ENCODE measurements at places on chromosomes 16 and 17. TPM values are rescaled to one million over a fixed set of nuclear protein-coding genes. Genes with fewer than 3 reads are reported as not detected.

Gene SOST
- total RNA-seq: not detected

GRCh38 chr16:31190061-31190460, 10.1 kb downstream of the FUS start:
- DNase-seq: no peak

Gene SPATA22
- not detected for total RNA-seq

DNA sequence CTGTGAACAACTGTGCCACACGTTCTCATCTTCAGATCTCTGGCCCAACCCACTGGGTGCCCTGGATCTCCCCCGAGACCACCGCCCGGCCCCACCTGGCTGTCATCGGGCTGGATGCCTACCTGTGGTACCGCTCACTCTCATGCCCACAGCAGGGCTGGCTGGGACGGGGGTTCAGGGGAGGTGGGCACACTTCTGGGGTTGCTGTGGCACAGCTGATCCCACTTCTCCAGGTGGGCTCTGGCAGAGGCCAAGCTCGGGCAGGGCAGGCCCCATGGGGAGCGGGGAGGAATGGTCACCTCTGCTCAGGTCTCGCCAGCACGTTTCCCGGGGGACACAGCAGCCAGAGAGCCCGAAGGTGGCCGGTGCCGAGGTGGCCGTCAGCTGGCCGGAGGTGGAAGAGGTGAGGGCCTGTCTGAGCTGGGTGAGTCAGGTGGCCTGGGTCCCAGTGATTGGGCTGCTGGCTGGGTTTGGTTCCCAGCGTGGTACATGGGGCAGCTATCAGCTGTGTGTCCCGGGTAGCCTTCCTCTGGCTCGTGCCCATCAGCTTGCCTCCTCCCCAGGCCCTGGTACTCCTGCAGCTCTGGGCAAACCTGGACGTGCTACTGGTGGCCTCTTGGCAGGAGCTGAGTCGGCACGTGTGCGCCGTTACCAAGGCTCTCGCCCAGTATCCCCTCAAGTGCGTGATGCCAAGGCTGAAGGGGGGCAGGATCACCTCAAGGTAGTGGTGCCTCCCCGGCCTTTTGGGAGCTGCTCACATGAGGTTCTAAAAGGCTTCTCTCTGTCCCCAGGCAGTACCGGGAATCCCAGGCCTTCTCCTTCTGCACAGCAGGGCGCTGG, 2.3 kb upstream of the MRPS34 start:
- no peak for DNase-seq

DNA sequence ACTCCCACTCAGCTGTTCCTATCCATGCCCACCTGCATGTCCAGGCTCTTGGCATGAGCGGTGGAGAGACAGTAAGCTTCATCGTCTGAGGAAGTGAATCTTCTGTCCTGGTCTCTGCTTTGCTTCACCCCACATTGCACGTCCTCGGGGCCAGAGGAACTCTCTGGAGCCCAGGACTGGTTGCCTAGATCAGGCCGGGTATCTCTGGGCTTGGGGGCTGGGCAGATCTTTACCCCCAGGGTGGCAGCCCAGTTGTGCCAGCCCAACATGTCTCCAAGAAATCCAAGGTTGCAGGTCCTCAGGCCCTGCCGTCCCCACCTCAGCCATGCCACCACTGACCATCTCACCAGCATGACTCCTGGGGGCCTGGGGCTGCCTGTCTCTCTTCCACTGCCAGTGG, 58.3 kb downstream of the BEAN1 start:
- no peak for DNase-seq

DNA sequence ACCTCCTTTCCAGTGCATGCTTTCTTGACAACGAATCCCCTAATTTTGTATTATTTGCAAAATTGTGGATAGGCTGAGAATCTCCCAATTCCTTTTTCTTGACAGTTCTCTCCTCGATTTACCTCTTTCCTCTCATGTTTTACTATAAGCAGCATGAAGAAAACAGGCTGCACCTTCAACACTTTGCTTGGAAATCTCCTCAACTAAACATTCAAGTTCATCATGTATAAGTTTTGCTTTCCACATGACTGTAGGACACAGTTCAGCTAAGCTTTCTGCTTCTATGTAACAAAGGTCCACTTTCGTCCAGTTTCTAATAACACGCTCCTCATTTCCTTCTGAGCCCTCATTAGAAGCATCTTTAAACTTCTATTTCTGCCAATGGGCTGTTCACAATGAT, 199.0 kb upstream of the NLRP1 start:
- no peak for DNase-seq

DNA sequence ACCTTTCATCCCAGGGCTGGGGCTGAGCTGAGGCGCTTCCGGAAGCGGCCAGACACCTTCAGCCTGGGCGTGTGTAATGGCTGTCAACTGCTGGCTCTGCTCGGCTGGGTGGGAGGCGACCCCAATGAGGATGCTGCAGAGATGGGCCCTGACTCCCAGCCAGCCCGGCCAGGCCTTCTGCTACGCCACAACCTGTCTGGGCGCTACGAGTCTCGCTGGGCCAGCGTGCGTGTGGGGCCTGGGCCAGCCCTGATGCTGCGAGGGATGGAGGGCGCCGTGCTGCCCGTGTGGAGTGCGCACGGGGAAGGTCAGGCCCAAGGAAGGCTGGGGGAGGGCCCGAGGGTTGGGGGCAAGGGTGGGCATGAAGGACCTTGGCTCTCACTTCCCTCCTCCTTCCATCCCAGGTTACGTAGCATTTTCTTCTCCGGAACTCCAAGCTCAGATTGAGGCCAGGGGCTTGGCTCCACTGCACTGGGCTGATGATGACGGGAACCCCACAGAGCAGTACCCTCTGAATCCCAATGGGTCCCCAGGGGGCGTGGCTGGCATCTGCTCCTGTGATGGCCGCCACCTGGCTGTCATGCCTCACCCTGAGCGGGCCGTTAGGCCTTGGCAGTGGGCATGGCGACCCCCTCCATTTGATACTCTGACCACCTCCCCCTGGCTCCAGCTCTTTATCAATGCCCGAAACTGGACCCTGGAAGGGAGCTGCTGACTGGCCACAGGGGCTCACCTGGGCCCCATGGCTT, 19.6 kb downstream of the PFAS start:
- no peak for DNase-seq

Gene SLC6A4
- 156 TPM for total RNA-seq

DNA sequence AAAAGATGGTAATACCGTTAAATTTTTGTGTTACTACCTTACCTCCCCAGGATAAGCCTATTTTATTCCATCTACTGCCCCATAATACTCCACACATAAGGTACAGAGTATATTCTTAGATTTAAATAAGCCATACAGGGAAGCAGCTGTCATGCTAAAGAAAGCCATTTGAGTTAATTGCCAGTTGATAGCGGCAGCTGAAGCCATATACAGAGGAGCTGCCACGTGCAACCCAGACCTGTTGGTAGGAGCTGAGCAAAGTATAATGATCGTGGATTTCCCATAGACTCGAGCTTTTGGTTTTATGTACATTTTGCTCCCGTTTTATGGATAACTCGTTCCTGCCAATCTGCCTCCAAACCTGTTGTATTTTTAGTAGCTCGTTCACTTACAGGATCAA, 12.0 kb downstream of the CPSF4L start:
- DNase-seq: no peak

Gene CEMP1
- not detected for total RNA-seq

- no peak for DNase-seq
These were observed 1.4 kb downstream of the NT5M start for GRCh38 chr17:17304521-17304985.

GRCh38 chr17:75950855-75951554, 10.2 kb upstream of the FBF1 start:
- DNase-seq: no peak

GRCh38 chr16:1223355-1224214, 1.5 kb downstream of the TPSG1 start:
- no peak for DNase-seq

DNA sequence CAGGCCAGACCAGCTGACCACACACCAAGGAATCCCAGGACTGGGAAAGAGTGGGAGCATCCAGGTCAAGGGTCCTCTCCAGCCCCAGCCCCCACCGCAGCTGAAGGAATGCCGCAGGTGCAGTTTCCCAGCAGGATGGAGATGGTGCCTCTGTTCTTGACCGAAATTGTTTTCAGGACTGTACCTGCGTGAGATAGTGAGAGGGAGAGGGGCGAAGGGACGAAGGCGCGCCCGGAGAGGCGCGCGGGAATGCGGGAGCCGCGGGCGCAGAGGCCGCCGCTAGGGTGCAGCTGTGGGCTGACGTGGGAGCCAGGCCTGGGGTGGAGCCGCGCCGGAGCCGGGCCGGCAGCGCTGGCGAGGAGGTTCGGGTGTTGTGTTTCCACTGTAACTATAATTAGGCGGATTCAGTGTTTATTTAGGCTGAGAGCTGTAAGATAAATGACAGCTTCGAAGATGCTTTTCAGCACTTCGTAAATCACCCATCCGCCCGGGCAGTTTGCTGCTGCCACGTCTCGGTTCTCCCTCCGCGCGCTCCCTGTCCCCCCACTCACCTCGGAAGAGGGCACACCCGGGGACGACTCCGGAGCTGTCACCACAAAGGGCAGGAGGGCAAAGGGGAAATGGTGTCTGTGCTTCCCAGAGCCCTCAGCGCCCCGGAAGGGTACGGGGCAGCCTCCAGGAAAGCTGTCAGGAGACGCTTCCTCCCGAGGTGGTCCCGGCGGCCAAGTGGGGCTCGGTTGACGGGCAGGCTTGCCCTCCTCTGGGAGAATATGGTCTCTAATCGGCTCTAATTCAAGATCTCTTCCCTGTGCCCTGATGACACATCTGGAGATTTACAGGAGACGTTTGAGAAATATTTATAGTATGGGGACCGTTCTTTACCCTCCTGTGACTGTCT, 38.2 kb downstream of the HOXB1 start:
- peak; percentile 47 for DNase-seq

Gene LGALS9B
- total RNA-seq: 23.1 TPM

Gene SMIM36
- not detected for total RNA-seq

- DNase-seq: no peak
These were observed 26.9 kb downstream of the IL4R start for GRCh38 chr16:27340654-27341053.

- no peak for DNase-seq
These were observed 53.8 kb upstream of the CACNG5 start for GRCh38 chr17:66781135-66781534.

DNA sequence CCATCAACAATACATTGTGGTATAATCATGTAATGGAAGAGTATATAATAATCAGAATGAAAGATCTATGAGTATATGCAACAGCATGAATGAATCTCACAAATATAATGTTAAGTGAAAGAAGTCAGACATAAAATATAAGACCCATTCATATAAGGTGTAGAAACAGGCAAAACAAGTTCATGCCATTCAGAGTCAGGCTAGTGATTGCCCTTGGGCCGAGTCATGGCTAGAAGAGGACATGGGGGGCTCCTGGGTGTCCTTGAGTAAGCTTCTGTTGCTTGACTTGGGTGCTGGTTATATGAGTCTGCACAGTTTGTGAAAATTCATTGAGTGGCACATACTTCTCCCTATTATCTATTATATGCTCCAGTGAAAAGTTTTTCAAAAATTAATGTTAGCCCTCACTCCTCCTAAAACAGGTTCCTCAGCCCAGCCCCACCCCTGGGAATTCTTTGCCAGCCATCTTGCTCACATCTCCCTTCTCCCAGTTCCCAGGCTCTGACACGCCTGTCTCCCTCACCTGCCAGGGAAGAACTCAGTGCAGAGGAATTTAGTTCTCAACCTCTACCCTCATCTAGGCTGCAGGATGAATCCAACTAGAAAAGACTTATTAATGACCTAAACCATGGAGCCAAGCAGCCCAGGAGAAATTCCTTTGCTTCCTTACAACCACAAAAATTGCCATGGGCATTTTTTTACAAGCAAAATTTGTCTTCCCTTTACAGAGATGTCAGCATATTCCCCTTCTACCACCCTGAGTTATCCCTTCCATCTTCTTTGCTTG, 52.4 kb upstream of the NFAT5 start:
- DNase-seq: no peak

DNA sequence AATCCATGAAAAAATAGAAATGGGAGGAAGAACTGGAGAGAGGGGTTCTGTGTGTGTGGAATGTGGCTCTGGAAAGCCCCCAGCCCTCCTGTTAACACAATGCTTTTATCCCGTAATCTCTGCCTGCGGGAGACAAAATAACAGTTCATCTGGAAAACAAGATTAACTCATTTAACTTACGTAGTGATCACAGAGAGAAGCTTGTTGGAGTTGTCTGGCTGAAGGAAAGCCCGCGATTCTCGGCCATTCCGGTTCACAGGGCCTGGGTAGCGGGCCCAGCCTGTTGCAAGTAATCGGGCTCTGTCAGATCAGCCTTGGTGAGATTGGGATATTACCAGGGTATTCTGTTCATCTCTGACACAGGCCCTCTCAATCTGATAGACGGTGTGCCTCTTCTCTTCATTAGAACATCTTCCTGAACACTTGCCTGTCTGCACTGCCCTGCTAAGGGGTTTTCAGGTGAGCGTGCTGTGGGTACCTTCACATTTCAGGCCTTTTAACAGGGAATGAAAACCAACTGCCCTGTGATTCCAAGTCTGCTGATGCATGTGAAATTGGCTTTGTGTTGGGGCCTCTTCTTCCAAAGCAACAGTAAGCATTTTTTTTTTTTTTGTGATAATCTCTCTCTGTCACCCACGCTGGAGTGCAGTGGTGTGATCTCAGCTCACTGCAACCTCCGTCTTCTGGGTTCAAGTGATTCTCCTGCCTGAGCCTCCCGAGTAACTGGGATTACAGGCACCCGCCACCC, 609.9 kb downstream of the WWOX start:
- DNase-seq: no peak

Gene NPIPB9
- total RNA-seq: not detected

DNA sequence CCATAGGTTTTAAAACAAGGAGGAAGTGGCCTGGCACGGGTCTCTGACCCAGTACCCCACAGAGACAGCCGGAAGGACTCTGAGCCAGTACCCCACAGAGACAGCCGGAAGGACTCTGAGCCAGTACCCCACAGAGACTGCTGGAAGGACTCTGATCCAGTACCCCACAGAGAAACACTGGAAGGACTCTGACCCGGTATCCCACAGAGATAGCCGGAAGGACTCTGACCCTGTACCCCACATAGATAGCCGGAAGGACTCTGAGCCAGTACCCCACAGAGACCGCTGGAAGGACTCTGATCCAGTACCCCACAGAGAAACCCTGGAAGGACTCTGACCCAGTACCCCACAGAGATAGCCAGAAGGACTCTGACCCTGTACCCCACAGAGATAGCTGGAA, 49.0 kb downstream of the TRARG1 start:
- DNase-seq: no peak
